GM23248 (cell line): ENCODE measurements at places on chromosomes 7 and 10.

DNA sequence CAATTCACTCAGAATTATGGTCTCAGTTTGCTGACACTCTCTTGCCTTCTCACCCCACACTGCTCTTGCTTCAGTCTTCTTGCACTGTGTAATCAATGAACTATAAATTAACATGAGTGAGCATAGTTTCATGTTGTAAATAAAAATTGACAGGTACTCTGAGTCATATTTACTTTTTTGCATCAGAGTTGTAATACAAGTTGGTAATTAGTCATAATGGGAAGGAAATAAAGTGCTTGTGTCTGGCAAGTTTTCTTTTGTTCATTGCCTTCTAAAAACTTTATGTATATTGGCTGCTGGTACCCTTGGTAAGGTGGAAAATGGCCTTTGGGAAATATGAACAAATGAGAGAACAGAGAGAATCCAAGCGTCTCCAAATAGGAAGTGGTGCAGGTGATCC, 169.3 kb upstream of the MAGI2 start:
- no peak overlapping the region for H3K4me3 ChIP-seq
- no peaks in the 10 kb centered on the region for H3K27me3 ChIP-seq
- no peaks in the 10 kb centered on the region for H3K36me3 ChIP-seq
- no peaks in the 10 kb centered on the region for H3K4me1 ChIP-seq
- no peak for DNase-seq
- H3K27ac ChIP-seq = no peak overlapping the region

- no peak for DNase-seq
- no peaks in the 10 kb centered on the region for H3K36me3 ChIP-seq
- no peaks in the 10 kb centered on the region for H3K27me3 ChIP-seq
- H3K4me3 ChIP-seq = no peak overlapping the region
- H3K27ac ChIP-seq = peak overlapping the region; percentile 83; the same call in 1 of the 2 replicates
- peaks cover 62% of the 10 kb centered on the region for H3K4me1 ChIP-seq
These were observed 63.1 kb upstream of the STEAP1B start for GRCh38 chr7:22563032-22563501.

DNA sequence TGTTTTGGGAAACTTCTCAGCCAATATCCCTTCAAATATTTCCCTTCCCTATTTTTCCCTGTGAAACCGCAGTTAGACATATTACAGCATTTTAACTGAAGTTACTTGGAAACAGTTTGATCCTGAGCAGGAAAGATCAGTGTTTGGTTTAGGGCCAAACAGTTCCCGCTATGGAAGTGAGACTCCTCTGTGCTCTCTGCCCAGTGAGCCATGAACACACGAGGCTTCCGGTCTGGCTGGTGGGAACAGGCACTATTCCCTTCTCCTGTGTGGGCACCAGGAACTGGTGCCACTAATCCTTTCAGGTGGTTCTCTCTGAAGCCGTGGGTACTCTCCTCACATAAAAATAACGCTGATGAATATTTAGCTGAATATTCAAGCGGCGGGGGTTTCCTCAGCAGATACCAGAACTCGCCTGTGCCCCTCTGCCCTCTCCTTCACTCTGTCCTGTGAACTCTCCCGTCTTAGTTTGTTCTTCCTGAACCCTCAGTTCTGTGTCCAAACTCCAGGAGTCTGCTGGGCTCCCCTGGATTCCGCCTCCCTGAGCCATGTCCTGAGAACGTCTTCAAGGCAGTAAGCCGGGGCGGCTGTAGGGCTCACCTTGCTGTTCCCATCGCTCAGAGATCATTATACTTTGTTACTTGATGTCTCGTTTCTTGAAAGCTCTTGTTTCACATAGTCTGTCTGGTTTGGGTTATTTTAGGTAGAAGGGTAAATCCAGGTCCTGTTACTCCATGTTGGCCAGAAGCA, 25.7 kb downstream of the FOXL3 start:
- peaks cover 81% of the 10 kb centered on the region for H3K27me3 ChIP-seq
- no peaks in the 10 kb centered on the region for H3K4me1 ChIP-seq
- H3K27ac ChIP-seq = no peak overlapping the region
- no peak for DNase-seq

DNA sequence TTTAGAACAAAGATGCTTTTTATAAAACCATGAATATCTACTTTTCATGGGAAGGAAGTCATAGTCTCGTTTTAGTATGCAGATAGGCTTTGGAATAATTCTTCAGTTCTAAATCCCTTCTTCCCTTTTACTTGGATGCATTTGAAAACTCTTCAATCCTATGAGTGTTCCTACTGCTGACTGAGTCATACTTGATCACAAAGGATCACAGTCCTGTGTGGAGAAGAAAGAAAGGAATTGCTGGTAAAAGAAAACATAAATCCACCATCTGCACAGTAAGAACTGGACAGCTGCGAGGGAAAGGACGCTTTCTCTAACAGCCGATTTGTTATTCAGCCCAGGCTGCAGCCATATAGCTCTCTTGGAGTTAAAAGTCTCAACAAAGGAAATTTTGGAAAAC, 209.9 kb downstream of the SEMA3E start:
- H3K27me3 ChIP-seq = no peaks in the 10 kb centered on the region; the same call in 1 of the 2 replicates
- H3K36me3 ChIP-seq = no peaks in the 10 kb centered on the region
- no peak for DNase-seq
- no peak overlapping the region for H3K27ac ChIP-seq

- peak; percentile 74 for DNase-seq
- H3K27me3 ChIP-seq = no peaks in the 10 kb centered on the region
These were observed 2.0 kb downstream of the PIP4K2A start for GRCh38 chr10:22712211-22712955.

- no peaks in the 10 kb centered on the region for H3K4me1 ChIP-seq
- no peaks in the 10 kb centered on the region for H3K27me3 ChIP-seq
- no peak overlapping the region for H3K27ac ChIP-seq
- no peak overlapping the region for H3K4me3 ChIP-seq
These were observed 3.8 kb downstream of the SPRN start for GRCh38 chr10:133420579-133420978.

DNA sequence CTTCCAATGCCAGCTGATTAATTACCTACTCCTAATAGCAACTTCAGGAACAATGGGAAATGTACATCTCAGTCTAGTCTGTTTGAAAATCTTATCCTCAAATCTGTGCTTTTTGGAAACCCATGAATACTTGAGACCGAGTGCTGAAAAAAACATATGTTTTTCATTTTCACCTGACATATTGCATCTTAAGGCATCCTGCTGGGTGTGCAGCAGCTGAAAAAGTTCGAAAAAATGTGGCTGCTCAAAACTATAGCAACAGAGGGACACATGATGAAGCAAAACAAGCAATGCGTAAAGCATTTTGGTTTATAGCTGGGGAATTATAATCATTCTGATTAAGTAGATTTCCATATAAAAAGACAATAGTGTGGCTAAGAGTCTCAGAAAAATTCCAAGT, 218.0 kb downstream of the CREB5 start:
- H3K36me3 ChIP-seq = no peaks in the 10 kb centered on the region
- no peaks in the 10 kb centered on the region for H3K27me3 ChIP-seq
- peaks cover 48% of the 10 kb centered on the region for H3K4me1 ChIP-seq
- DNase-seq = peak; percentile 62
- peak overlapping the region; percentile 75 for H3K27ac ChIP-seq

DNA sequence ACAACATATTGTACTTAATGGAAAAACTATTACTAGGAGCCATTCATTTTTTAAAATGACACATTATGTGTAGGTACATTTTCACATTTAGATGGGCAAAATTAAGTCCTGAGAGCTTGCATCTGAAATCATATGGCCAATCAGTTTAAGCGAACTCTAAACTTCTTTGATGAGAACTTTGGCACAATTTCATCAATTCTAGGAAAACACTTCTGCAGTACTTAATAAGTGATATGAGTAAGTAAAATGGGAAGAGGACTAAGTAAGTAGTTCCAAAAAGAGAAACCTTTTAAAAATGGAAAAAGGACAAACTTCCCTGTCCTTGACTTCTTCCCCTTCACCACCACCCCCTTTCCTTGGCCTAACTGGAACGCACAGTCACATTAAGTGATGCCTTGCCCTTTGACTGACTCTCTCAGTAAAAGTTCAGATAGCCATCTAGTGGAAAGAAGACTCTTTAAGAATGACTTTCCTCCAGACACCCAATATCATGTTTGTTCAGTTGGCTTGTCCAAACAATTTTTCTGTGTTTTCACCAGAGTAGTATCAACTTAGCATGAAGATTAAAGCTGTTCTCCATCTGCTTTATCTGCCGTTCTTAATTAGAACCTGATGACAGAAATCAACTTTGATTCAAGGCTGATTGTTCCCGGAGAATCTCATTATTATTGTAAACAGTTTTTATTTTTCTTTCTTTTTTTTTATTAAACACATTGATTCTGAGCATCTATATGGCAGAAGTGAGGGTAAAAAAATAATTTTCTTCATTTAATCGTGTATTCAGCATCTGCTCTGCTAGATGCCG, 45.1 kb downstream of the CNNM2 start:
- H3K27me3 ChIP-seq = no peaks in the 10 kb centered on the region
- H3K36me3 ChIP-seq = no peaks in the 10 kb centered on the region
- no peak for DNase-seq
- no peak overlapping the region for H3K27ac ChIP-seq
- H3K4me1 ChIP-seq = peaks cover 16% of the 10 kb centered on the region; the same call in 1 of the 2 replicates
- no peak overlapping the region for H3K4me3 ChIP-seq

- no peak for DNase-seq
- peaks cover 14% of the 10 kb centered on the region for H3K36me3 ChIP-seq
- H3K4me1 ChIP-seq = peaks cover 13% of the 10 kb centered on the region
- H3K27ac ChIP-seq = no peak overlapping the region
- H3K4me3 ChIP-seq = no peak overlapping the region
- no peaks in the 10 kb centered on the region for H3K27me3 ChIP-seq
These were observed 4.8 kb downstream of the RUFY2 start for GRCh38 chr10:68402276-68402675.

GRCh38 chr7:106032295-106032694, 69.2 kb downstream of the CDHR3 start:
- H3K36me3 ChIP-seq = no peaks in the 10 kb centered on the region
- H3K4me1 ChIP-seq = no peaks in the 10 kb centered on the region
- DNase-seq = no peak
- H3K4me3 ChIP-seq = no peak overlapping the region

DNA sequence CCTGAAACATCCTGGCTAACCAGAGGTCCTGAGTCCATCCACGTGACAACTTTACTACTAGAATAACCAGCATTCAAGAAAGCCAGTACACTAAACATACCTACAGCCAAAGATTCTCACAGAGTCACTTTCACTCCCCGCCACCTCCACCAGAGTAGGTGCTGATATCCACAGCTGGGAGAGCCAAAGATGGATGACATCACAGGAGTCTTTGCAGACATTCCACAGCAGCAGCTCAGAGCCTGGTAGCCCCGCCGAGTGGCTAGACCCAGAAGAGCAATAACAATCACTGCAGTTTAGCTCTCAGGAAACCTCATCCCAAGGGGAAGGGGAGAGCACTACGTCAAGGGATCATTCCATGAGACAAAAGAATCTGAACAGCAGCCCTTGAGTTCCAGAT, 13.5 kb upstream of the ADAM22 start:
- H3K27ac ChIP-seq = no peak overlapping the region
- H3K36me3 ChIP-seq = no peaks in the 10 kb centered on the region
- no peaks in the 10 kb centered on the region for H3K4me1 ChIP-seq
- no peak overlapping the region for H3K4me3 ChIP-seq
- DNase-seq = no peak

DNA sequence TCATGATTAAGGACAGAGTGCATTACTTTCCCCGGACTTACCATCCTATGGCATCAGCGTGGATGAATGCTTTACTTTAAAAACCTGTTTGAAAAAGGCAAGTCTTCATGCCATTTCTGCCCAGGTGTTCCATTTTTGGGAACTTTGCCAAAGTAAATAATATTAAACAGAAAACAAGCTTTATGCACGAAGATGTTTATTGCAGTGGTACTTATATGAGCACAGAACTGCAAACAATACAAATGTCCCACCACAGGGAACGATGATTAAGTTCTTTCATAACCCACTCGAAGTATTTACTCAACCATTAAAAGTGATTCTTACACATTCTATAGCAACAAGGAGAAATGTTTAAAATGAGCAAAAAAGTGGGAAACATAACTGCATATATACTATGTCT, 109.7 kb upstream of the GDF10 start:
- no peak overlapping the region for H3K4me3 ChIP-seq
- H3K36me3 ChIP-seq = no peaks in the 10 kb centered on the region
- H3K27ac ChIP-seq = no peak overlapping the region
- DNase-seq = no peak
- H3K27me3 ChIP-seq = no peaks in the 10 kb centered on the region; the same call in 1 of the 2 replicates
- no peaks in the 10 kb centered on the region for H3K4me1 ChIP-seq

DNA sequence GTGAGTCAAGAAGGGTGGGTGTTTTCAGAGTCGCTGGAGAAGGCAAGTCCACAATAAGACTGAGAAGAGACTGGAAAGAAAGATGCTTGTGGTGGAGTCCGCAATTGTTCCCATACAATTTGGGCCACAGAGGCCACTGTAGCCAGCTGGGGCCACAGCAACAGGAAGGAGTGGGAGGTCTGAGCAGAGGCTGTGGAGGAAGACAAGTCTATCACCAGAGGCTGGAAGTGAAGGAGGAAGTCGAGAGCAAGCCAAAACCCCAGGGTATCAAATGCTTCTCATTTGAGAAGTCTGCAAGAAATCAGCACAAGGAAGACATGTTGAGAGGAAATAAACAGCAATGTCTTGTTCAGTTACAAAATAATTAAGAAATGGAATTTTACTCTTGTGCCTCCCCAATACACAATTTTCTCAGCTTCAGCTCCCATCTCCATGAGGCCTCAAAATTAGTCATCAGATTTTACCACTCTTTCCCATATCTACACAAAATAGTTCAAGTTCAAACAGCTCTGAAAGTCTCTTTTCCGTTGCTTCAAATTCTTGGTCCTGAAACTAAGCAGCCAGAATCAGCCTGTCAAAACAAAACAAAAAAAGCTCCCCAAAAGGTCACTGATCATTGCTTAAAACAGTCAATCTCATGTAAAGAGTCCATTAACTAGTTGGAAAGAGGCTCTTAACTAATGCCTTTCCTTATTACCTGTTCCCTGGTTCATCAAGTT, 31.6 kb downstream of the SLC16A12 start:
- no peak overlapping the region for H3K27ac ChIP-seq
- no peaks in the 10 kb centered on the region for H3K4me1 ChIP-seq
- H3K4me3 ChIP-seq = no peak overlapping the region
- H3K27me3 ChIP-seq = no peaks in the 10 kb centered on the region

- H3K27ac ChIP-seq = peak overlapping the region; percentile 92
- H3K4me1 ChIP-seq = peaks cover 75% of the 10 kb centered on the region
- no peaks in the 10 kb centered on the region; the same call in 1 of the 2 replicates for H3K36me3 ChIP-seq
These were observed 8.4 kb downstream of the TCF7L2 start for GRCh38 chr10:112958275-112958995.

- no peak overlapping the region for H3K4me3 ChIP-seq
- no peak overlapping the region for H3K27ac ChIP-seq
- no peaks in the 10 kb centered on the region for H3K27me3 ChIP-seq
- DNase-seq = no peak
- H3K36me3 ChIP-seq = no peaks in the 10 kb centered on the region
These were observed 96.1 kb downstream of the ARL4A start for GRCh38 chr7:12783421-12784095.

GRCh38 chr7:129955993-129956543, 3.3 kb upstream of the UBE2H start:
- H3K4me1 ChIP-seq = peaks cover 14% of the 10 kb centered on the region
- DNase-seq = peak; percentile 3
- H3K27ac ChIP-seq = no peak overlapping the region

GRCh38 chr7:138748666-138749065, 47.5 kb upstream of the SVOPL start:
- H3K27ac ChIP-seq = no peak overlapping the region
- no peaks in the 10 kb centered on the region for H3K4me1 ChIP-seq
- no peaks in the 10 kb centered on the region for H3K36me3 ChIP-seq
- DNase-seq = no peak
- H3K27me3 ChIP-seq = peaks cover 28% of the 10 kb centered on the region
